ENCODE measurements at places on chromosomes 2 and 18.

DNA sequence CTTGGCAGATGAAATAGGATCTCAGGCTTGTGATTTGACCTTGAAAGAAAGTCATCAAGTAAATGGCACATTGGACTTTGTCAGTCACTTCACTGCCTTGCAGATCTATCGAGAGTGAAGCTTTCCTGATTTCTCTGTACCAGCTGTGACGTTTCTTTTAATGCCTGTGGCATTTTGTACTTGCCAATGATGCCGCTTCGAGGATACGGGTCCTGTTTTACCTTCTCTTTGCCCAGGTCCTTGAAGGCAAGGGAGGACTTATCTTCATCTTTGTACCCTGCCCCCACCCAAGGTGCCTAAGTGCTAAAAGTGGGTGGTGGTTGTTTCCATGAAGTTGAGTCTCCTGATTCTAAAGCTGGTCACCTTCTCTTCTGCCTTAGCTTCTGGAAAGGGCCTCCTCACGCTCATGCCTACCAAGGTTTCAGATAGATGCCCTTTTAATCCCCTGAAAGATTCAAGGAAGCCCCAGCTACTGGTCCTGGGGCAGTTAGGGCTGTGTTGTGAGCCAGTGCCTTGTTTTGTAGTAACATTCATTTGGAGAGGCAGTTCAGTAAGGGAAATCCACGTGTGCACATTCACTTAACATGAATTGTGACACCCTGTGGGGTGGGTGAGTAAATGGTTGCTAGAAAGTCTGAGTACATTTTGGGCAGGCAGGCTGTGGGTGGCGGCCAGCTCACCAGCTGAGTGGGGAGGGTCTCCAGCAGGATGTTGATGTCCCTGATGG is 6.1 kb downstream of the LBH start:
- DNase-seq: peak; percentile 41

- DNase-seq: no peak
Observed at GRCh38 chr2:80053522-80054345, 250.8 kb downstream of the LRRTM1 start.

DNA sequence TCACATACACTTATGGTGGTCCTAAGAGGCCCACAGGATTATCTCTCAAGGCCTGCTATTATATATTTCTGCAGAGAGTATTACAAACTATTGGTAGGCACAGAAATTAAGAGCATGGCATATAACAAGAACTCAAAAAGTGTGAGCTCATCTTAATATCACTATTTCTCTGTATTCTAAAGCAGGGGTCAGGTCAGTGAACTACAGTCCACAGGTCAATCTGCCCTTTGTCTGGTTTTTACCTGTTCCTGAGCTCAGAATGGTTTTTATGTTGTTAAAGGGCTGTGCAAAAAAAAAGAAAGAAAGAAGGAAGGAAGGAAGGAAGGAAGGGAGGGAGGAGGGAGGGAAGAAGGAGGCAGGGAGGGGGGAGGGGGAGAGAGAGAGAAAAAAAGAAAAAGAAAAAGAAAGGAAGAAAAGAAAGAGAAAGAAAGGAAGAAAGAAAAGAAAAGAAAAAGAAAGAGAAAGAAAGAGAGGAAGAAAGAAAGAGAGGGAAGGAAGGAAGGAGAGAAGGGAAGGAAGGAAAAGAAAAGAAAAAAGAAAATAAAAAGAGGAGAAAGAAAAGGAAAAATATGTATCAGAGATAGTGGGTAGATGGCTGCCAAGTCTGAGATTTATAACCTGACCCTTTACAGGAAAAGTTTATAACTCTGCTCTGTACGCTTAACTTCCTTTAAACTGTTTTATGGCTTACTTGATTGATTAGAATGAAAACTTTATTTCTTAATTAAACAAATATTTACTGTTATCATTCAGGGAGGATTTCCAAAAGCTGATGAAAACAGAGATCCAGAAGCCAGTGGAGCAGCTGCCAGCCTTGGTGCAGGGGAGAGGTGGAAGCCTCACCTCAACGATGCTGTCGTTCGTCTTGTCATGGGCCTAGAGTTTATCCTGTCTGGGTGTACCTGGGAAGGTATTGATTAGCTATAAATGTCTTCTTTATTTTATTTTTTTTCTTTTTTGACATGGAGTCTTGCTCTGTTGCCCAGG is 11.2 kb upstream of the SCYGR1 start:
- no peak for DNase-seq

- DNase-seq: no peak
Observed at GRCh38 chr2:219123356-219124135, 37.1 kb downstream of the NHEJ1 start.

- no peak for DNase-seq
Observed at GRCh38 chr2:109279243-109279860, 150.3 kb downstream of the SH3RF3 start.

DNA sequence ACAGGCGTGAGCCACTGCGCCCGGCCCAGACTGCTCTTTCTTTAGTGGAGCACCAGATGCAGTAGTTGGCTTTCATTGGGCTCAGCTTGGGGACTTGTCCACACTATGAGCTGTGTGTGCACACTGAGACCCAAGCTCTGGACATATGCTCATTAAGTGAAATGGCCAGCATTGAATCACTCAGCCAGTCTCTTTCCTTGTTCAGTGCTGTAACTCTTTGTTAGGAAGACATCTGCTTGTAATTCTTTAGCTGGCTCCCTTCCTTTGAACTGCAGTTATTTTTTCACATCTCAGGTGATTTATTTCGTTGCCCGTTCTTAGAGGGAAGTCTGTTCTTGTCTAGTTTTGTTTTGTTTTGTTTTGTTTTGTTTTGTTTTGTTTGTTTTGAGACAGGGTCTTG is 70.5 kb downstream of the CAB39 start:
- no peak for DNase-seq

DNA sequence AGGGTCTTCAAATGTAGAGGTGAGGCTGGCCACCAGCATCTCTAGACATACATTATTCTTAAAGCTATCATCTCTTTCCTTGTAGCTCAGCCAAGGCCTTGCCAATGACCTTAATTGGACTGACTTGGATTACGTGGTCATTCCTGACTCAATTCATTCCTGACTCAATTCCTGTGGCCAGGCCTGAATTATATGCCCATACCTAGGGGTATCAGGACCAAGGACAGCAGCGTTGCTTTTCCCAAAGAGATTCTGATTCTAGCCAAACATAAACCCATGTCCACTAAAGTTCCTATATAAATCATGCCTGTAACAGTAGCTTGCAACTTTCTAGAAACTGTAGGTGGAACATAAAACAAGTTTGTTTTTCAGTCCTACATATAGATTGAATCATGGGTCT is 231.7 kb downstream of the ARL6IP6 start:
- DNase-seq: no peak

GRCh38 chr2:161388146-161388779 is 27.8 kb upstream of the TBR1 start:
- no peak for DNase-seq

- no peak for DNase-seq
Observed at GRCh38 chr2:206211657-206212255, 52.1 kb downstream of the EEF1B2 start.

DNA sequence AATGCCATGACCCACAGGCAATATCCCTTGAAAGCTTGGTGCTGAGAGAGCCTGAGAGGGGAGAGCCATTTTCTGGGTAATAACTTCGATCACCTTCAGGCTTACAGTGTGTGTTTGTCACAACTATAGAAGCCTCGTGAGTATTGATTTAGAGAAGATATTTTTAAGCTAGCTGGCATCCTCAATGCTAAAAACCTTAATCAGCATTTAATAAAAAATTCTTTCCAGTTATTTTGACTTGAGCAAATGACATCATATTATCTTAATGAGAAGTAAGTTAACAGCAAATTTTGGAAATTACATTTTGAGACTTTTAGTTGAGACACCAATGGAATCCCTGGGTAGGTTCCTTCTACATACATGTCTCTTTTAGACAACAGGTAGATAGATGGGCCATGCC is 283.7 kb downstream of the NYAP2 start:
- no peak for DNase-seq

GRCh38 chr2:175008009-175008408 is 2.8 kb upstream of the CHN1 start:
- no peak for DNase-seq

DNA sequence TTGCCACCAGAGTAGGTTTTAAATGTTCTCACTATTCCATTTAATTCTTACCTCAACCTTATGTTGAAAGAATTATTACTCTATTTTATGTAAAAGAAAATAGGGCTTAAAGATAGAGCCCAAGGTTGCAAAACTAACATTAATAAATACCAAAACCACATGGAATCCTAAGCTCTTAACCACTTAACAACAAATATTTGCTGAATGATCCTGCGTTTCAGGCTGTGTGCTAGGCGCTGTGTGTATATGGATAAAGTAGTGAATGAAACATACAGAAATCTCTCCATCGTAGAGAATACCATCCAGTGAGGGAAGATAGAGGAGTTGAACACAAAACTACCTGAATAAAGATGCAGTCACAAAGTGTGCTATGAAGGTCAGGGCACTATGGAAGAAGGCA is 485.1 kb downstream of the THSD7B start:
- no peak for DNase-seq

DNA sequence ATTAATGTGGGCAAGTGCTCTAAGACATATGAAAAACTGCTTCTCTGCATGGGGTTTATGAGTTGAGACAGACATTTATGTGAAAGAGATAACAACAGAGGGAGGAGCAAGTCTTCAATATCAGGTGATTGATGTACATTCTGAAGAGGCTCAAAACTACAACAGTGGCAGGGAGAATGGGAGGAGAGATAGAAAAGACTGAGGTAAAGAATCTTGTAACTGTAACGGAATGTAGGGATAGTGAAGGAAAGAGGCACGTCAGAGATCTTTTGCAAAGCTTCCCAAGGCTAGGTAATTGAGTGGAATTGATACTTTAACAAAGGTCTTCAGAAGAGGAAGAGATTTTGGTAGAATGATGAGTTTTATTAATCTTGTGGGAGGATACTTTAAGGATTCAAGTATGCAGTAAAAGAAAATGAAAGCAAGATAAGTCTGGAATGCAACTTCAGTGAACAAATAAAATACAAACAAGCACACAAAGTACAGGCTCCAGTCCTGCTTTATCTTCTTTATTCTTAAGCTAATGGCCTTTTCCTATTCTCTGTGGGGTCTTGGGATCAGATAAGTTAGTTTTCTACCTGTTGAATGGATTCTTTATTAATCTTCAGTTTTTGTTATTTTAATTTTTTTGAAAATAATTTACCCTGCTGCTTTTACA is 15.0 kb downstream of the SMAD4 start:
- no peak for DNase-seq

DNA sequence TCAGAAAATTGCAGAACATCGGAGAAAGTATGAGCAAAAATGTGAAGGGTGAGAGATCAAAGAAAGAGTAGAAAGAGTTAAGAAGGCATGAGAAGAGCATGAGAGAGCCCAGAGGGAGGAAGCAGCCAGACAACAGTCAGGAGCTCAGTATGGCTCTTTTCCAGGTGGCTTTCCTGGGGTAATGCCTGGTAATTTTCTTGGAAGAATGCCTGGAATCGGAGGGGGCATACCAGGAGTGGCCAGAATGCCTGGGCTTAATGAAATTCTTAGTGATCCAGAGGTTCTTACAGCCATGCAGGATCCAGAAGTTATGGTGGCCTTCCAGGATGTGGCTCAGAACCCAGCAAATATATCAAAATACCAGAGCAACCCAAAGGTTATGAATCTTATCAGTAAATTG is 271.8 kb upstream of the TFPI start:
- no peak for DNase-seq

- DNase-seq: no peak
Observed at GRCh38 chr18:35110554-35111485, 69.6 kb downstream of the MAPRE2 start.

GRCh38 chr18:58300867-58301266 is 256.8 kb downstream of the NEDD4L start:
- no peak for DNase-seq

- no peak for DNase-seq
Observed at GRCh38 chr2:205636549-205637319, 45.6 kb upstream of the NRP2 start.

DNA sequence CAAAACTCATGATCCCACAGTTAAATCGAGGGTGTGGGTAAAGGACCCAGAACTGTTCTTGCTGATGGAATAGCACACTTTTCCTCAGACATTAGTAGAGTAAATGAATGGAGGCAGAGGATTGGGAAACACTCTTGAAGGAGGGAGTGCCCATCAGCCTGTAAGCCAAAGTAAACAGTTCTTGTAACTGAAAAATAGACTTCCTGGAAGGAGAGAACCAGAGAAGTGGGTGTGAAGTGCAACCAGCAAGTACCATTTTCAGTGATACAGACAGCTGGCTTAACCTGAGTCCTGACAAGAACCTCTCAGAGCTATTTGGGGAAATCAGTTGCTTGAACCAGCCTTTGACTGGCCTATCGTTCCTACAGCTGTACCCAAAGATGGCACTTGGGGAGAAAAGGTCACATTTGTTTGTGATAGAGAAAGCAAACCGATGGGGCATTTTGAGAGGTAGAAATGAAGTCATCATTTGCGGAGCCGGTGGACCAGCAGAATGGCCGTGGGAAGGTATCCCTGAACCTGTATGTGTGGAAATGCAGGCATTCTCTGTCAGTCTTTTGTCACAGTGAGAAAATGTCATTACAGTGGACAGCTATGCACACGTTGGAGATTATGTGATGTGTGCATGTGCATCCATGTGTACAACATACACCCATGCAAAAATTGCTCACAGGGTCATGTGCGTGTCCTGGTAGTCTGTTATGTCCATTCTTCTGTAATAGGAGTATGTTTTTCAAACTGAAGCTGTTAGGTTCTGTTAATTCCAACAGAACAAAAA is 17.8 kb downstream of the CRIM1 start:
- DNase-seq: no peak

All from stimulated activated naive CD4-positive, alpha-beta T cell treated with Interleukin-2 at 50 U/mL for 16 hours (primary cell).